CD8-positive, alpha-beta memory T cell (primary cell): ENCODE measurements at places on chromosomes 16 and 17. TPM values are rescaled to one million over a fixed set of nuclear protein-coding genes. Genes with fewer than 3 reads are reported as not detected.

DNA sequence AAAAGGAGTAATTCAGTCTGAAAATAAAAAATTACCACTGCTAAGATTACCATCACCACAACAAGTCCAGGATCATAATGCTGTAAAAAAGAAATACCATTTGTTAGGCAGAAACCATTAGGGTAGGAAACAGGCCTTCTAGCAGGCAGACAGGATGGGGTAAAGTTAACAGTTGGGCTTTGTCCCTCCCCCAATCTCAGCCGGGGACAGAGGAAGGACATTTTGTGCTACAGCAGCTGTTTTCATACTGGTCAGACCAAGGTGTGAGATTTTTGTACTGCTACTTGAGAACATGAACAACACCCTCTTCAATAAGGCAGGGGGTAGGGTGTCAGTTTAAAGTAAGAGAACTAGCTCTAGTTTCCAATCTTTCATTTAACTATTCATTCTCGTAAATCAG is 49.2 kb upstream of the ITGA2B start:
- H3K36me3 ChIP-seq, result peaks cover 9% of the 10 kb centered on the region
- DNase-seq, result no peak
- H3K4me1 ChIP-seq, result peaks cover 15% of the 10 kb centered on the region
- H3K27me3 ChIP-seq, result no peaks in the 10 kb centered on the region

DNA sequence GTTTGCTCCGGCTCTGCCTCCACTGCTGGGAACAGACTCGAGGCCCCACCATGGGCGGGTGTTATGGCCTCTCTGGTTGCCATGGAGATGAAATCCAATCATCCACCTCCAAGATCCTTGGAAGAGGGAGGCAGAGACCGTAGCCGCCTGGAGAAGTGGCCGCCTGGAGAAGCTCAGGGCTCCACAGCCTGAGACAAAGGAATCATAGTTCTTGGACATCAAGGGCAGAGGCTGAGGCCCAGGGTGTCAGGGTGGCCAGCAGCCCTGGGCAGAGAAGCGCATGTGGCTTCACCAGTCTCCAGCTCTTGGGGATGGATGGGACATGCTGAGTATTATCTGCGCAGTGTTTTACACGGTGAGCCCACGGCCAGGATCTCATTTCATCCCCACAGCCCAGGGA is 36.2 kb downstream of the ABR start:
- H3K27me3 ChIP-seq, result no peaks in the 10 kb centered on the region
- no peak for DNase-seq
- no peak overlapping the region for H3K4me3 ChIP-seq
- H3K27ac ChIP-seq, result no peak overlapping the region
- no peaks in the 10 kb centered on the region for H3K36me3 ChIP-seq
- H3K4me1 ChIP-seq, result no peaks in the 10 kb centered on the region

- no peaks in the 10 kb centered on the region for H3K27me3 ChIP-seq
- H3K4me1 ChIP-seq, result no peaks in the 10 kb centered on the region
- no peak for DNase-seq
- no peaks in the 10 kb centered on the region for H3K36me3 ChIP-seq
- H3K4me3 ChIP-seq, result no peak overlapping the region
Observed at GRCh38 chr16:6864671-6865070, 468.0 kb upstream of the RBFOX1 start.

KRT222 gene
- total RNA-seq, result not detected

- H3K4me1 ChIP-seq, result no peaks in the 10 kb centered on the region
- H3K27ac ChIP-seq, result no peak overlapping the region
- H3K4me3 ChIP-seq, result no peak overlapping the region
- no peaks in the 10 kb centered on the region for H3K27me3 ChIP-seq
- DNase-seq, result no peak
- no peaks in the 10 kb centered on the region for H3K36me3 ChIP-seq
Observed at GRCh38 chr16:53282975-53283946, 151.0 kb upstream of the RBL2 start.

GRCh38 chr17:45333702-45334092 is 16.9 kb upstream of the MAP3K14 start:
- H3K27ac ChIP-seq, result peak overlapping the region; percentile 72
- no peaks in the 10 kb centered on the region for H3K27me3 ChIP-seq
- DNase-seq, result no peak

DNA sequence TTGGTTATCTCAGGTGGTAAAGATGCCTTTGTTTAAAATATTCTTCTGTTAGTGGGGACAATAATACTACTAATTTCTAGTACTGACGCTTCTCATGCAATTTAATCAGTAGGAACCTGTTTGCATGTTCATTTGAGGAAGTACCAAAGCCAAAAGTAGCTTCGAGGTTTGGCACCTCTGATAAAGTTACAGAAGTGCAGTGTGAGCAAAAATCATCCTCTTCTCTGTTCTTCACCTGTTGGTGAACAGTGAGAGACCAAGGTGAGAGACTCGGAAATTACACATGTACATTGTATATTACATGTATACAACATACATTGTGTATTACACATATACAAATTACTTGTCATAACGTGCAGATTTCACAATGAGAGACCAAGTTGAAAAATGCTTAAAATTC is 404.6 kb downstream of the MAF start:
- no peaks in the 10 kb centered on the region for H3K27me3 ChIP-seq
- H3K36me3 ChIP-seq, result no peaks in the 10 kb centered on the region
- no peak for DNase-seq
- no peaks in the 10 kb centered on the region for H3K4me1 ChIP-seq
- H3K27ac ChIP-seq, result no peak overlapping the region

GRCh38 chr17:2624292-2624731 is 30.9 kb downstream of the PAFAH1B1 start:
- H3K27me3 ChIP-seq, result no peaks in the 10 kb centered on the region
- peaks cover 24% of the 10 kb centered on the region for H3K4me1 ChIP-seq
- H3K4me3 ChIP-seq, result no peak overlapping the region
